DMS 273 treated with DMSO at 0.1 percent for 48 hours (cell line): ENCODE measurements at places on chromosomes 6 and 20.

DNA sequence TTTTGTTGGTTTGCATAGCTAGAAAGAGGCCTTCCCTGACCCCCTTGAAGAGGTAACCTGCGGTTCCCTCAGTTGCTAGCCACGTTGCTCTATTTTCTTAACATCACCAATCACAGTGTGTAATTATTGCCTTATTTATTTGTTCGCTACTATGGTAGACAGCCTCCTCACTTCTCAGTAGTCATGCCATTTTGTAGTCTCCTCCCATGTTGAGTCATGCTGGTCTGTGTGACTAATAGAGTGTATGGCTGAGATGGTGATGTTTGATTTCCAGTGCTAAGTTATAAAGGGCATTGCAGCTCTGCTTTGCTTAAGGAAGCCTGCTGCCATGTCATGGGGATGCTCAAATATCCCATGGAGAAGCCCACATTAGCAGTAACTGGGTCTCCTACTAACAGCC lies 236.6 kb upstream of the CHD6 start:
- DNase-seq = no peak

DNA sequence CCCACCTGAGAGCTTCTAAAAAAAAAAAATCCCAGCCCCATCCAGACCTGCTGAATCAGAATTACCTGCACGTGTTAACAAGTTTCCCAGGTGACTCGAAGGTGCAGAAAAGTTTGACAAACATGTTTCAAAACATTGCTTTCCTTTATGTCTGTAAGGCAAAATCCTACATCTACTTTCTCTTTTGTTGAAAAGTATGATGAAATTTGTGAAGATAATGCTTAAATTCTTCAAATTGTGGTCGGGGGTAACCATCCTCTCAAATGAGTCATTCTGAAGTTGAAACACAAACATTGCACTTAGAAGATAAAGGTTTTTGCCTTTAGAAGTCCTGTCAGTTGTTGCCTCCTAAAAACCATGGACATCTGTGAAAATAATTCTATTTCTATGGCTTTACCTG lies 429.7 kb downstream of the EPHA7 start:
- DNase-seq = no peak

- no peak for DNase-seq
These were observed 235.2 kb downstream of the LRFN2 start for GRCh38 chr6:40352006-40352405.

DNA sequence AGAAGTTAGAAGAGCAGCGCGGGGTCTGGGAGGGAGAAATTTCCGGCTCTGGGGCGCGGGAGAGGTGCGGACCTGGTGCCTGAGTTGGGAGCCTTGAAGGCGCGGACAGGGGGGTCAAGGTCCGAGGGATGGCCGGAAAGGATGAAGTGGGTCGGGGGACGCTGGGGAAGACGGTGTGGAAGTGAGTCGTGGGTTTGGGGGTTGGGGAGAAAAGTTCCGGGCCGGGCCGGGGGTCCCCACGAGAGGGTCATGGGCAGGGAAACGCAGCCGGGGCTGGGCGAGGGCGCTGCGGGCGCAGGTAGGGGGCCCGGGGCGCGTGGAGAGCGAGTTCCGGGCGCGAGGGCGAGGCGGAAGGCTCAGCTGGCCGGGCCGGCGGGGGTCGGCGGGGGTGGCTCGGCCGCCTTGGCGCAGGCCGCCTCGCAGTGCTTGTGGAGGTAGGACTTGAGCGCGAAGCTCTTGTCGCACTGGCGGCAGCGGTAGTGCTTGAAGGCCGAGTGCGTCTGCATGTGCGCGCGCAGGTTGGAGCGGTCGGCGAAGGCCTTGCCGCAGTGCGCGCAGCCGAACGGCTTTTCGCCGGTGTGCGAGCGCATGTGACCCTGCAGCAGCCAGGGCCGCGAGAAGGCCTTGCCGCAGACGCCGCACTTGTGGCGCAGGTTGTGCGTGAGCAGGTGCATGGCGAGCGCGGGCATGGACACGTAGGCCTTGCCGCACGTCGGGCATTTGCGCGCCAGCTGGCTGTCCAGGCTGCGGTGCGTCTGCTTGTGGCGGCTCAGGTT lies 10.5 kb upstream of the SRXN1 start:
- no peak for DNase-seq

- no peak for DNase-seq
These were observed 9.7 kb upstream of the CD40 start for GRCh38 chr20:46108435-46108841.

DNA sequence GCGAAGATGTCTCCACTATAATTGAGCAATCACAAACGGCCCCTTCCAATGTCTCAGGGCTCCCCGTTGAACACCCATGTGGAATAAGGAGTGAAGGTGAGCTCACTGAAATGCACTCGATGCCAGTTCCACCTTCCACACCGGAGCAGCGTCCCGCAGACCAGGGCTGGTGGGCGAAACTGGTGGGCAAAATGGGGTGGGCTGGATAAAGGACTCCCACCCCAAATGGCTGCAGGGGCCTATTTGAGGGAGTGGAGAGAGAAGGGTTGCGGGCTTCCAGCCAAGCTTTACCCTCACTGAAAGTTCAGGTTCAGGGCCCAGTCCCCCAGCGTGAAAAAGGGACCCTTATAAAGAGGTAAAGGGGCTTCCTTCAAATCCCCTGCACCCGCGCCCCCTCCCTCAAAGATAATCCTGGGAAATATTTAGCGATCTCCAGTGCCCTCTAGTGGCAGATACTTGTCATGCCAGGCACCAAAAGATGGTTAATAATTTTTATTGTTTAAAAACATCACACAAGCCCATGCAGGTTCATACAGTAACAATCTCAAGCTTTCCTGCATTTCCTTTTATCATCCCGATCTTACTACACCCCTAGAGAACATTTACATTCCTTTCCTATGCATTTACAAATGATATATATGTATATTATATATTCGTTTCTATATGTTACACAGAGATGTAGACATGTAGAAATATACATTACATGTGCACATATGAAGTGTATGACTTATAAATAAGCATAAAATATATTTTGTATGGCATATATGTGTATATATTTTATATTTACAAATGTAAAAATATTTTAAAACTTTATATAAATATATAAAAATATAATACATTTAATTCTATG lies 58.2 kb upstream of the NKX2-2 start:
- DNase-seq = no peak

GRCh38 chr6:108666656-108667260 lies 106.0 kb downstream of the FOXO3 start:
- DNase-seq = no peak

- no peak for DNase-seq
These were observed 50.0 kb upstream of the SLC22A23 start for GRCh38 chr6:3506751-3507383.

DNA sequence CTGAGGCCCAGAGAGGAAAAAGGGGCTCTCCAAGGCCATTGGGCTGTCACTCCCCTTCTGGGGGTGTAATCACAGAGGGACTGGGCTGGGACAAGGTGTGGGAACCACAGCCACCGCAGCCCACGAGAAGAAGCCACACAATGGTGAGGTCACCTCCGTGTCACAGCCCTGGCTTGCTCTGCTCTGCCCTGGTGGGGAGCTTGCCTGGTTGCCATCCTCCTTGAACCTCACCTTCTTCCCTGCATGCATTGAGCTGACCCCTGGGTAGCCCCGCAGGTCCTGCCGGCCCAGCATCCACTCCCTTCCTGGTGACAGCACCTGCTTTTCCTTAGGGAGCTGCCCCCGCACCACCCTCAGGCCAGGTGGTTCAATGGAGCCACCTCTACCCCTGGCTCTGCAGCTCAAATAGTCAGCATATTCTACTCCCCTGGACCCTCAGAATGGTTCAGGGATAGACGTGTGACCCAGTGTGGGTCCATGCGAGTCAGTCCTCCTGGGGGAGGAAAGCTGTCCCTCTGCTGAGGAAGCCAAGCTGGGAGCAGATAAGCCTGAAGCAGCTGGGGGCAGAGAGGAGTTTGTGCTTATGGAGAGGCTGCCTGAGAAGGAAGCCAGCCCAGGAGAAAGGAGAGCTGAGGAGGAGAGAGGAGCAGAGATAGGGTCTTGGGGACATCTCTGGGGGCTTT lies 21.3 kb downstream of the RBM38 start:
- no peak for DNase-seq

DNA sequence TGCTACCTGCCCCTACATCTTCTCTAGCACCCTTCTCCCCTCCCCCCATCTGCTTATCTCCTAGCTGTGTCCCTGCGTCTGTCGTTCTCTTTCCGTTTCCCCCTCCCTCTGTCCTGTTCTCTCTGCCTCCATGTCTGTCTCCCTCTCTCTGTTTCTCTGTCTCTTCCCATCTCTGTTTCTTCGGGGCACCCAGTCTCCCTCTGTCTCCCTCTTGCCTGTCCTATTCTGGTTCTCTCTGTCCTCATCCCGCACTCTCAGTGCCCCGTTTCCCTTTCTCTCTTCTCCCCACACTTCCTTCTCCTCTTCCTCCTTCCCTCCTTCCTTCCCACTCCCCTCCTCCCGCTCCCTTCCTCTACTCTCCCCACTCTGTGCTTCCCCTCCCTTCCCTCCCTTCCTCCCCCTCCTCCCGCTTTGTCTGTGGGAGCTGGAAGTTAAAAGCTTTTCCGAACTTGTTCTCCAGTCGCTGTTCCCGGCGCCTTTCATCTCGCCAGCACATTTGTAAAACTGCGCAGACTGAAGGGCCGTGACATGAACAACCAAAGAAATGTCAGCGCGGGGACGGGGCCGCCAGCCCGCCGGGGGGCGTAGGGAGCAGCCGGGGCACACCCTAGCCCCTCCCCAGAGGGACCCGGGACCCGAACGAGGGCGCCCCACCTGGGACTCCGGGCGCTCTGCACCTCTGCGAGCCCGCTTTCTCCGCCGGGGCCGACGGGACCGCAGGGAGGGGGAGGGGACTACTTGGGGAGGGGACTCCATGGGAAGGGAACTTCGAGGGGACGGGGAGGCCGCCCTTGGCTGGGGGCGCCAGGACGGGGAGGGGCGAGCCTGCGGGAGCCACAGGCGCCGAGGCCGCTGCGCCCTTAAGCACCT lies 4.0 kb upstream of the CDH22 start:
- DNase-seq = no peak

- DNase-seq = no peak
These were observed 230.8 kb downstream of the FUT9 start for GRCh38 chr6:96246563-96246962.

GRCh38 chr6:75114806-75115205 lies 91.0 kb downstream of the COL12A1 start:
- DNase-seq = no peak

DNA sequence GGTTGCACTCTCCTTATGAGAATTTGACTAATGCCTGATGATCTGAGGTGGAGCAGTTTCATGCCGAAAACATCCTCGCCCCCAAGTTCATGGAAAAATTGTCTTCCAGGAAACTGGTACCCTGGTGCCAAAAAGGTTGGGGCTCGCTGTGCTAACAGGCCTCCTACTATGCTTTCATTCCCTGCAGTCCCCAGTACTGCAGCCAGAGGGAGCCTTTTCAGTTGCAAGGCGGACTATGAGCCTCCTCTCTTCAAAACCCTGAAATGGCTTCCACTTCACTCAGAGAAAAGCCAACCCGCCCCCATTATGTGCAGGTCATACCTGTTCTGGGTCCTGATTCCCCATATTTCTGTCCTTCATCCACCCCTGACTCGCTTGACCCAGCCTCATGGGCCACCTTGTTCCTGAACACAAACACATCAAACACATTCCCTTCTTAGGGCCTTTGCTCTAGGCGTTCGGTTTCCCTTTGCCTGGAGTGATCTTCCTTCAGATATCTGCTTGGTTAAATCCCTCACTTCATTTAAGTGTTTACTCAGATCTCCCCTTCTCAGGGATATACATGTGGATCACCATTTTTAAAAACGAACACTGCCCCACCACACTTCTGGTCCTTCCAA lies 173.7 kb downstream of the PHACTR1 start:
- DNase-seq = no peak

DNA sequence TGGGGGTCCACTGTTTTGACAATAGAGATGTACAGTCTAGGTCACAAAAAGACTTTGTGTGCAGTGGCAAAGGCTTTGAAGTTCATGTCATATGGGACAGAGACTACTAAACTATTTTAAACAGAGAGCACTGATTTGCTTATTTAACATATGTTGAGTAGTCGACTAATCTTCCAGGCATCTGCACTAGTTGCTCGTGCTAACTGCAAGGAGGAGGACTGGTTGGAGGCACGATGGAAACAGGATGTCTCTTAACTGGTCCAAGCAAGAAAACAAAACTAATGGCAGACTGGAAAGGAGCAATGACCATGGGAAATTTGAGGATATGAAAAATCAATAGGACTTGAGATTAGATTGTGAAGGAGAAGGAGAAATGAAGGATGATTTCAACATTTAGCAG lies 28.5 kb upstream of the ERVFRD-1 start:
- no peak for DNase-seq

DNA sequence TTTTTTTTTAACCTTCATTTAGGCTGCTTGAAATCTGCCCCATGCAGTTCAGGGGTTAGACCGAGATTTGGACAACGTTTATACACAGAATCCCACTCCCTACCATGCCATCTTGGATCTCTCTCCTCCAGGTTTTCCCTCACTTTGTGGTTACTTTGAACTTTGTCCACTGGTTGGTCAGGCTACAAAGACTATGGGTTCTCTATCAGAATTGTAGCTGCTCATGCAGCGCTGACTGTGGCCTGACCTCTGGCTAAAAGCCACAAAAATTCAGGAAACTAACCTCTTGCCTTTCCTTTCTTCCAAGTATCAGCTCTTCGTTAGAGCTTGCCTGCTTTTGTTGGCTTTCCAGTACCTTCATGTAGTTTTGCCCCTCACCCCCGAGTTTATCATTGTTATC lies 44.9 kb upstream of the KCNG1 start:
- no peak for DNase-seq

DNA sequence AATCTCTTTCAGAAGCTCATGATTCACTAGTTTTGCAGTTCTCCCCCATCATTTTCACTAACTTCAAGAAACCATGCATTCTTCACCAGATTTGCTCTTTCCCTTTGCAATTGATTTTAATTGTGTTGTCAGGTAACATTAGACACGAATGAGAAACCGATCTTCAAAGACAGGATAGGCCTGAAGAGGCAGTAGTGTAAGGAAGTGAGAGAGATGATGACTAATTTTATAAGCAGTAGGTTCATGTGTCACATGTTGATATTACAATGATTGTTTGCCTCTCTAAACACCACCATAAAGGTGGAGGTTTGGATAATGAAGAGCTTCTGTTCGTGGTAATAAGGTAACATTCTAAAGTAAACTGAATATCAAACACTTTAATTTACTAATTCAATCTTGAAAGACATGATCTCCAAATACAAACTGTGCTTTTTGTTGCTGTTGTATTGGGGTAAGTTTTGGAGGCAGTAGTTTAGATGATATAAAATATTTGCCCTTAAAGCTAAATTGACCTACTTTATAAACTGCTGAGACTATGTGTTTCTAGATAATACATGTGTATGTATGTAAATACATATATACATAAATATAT lies 207.2 kb downstream of the PHACTR1 start:
- no peak for DNase-seq

GRCh38 chr20:39880890-39881289 lies 808.1 kb downstream of the MAFB start:
- no peak for DNase-seq

DNA sequence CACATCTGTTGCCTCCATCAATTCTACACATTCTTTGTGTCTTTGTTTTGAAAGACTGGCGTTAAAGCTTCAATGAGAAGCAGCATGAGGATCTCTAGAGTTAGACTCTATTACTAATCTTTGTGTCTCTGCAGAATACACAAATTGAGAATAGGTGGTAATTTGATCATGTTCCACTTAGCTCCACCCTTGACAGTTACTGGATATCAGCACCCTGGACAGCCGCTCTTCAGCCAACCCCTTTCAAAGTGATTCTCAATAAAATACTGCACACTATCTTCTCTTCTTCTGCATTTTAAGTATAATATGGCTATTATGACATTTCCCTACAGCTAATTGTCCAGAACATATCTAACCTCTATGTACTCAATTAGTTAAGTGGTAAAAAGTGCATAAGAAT lies 54.3 kb upstream of the CNR1 start:
- DNase-seq = no peak

- no peak for DNase-seq
These were observed 132.7 kb upstream of the LRFN2 start for GRCh38 chr6:40719671-40720374.
